GOT3 (cell line): ENCODE measurements at places on chromosomes 4 and X.

DNA sequence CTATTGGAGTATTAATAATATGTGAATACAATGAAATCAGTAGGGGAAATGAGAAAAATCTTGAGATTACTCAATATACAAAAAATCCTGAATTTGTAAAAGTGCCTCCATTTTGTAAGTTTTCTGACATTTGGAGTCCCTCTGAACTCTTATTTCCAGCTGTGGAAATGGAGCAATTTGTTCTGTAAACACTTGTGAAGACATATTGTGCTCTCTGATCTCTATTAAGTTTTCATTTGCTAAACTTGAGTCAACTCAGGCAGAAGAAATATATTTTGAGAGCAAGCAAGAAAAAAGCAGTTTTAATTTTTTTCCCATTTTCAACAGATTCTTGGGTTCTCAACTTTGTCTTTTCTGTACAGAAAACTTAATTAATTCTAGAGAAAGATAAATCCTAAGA lies 51.4 kb upstream of the PCDH18 start:
- no peak for DNase-seq

- DNase-seq = no peak
Measured at GRCh38 chrX:41471786-41472185, 24.6 kb downstream of the NYX start.

DNA sequence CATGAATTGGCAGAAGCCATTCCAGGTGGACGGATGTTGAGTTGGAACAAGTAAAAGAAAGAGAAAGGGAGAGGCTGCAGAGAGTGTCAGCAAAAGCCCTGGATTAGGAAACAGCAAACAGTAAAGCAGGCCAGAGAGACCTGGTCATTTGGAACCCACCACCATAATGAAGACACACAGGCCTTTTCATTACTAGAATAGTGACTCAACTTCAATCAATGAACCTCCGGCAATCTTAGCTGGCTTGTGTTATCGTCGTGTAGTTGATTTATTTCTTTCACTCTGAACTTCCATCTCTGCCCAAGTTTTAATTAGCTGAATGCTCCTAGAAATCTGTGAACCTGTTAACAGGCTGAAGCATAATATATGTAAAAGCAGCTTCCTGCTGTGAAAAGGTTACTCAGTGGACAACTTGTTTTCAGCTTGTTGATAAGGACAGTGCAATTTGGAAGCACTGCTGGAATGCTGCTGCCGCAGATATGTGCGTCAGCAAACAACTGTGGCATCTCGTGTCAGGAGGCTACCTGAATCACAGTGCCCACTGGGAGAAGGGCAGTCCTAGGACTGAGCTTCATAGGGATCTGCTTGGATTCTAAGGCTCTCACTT lies 68.8 kb downstream of the SPANXN4 start:
- no peak for DNase-seq

DNA sequence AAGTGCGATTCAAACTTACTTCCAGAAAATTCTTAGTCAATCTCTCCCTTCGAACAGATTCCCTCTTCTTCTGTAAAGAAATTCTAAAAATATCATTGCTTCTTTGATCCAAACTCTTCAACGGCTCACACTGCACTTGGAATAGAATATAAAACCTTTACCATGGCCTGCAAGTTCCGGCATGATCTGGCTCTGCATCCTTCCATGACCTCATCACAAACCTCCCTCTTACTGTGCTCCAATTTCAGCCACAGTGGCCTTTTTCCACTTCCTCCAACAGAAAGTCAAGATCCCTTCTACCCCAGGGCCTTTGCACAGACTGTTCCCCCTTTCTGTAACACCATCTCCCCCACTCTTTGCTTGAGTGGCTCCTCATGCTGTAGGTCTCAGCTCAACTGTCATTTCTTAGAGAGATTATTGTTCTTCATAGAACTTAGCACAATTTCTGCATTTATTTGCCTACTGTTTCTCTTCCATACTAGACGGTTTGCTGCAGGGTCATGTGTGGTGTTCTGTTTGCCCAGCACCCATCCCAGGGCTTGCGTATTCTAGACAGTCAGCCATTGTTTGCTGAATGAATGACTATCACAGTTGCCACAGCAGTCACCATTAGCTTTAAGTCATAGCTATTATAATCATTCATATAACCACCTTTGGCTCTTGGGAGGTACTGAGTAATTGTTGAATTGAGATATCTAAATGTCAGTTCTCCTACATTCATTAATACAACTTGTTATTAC lies 1.9 kb upstream of the STOX2 start:
- no peak for DNase-seq

- no peak for DNase-seq
Measured at GRCh38 chr4:91957963-91958362, 345.8 kb upstream of the GRID2 start.

DNA sequence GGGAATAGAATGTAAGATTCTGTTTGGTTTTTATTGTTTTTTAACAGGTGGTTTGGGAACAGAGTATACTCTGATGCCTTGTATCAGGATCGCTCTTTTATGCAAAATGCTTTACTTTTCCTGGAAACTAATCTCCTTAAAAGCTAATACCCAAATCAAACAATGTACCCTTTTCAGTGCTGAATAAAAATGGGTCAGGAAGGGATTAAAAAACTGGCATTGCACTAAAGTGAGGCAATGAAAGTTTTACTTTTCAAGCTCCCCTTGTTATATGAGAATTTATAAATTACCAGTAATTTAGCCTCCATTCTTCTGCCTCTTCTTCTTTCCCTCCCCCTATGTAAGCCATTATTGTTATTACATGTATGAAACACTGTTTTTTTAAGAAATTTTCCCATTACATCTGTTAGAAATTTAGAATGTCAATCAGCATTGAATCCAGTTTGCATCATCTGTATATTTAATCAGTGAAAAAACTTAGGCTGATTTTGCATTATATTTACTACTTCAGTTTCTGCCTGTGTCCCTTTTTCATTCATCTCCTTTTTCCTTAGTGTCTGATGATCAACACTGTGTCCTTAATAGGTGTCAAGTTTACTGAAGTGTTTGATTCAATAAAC lies 89.7 kb upstream of the NPNT start:
- DNase-seq = no peak
